ENCODE measurements at places on chromosomes 16 and 17.

DNA sequence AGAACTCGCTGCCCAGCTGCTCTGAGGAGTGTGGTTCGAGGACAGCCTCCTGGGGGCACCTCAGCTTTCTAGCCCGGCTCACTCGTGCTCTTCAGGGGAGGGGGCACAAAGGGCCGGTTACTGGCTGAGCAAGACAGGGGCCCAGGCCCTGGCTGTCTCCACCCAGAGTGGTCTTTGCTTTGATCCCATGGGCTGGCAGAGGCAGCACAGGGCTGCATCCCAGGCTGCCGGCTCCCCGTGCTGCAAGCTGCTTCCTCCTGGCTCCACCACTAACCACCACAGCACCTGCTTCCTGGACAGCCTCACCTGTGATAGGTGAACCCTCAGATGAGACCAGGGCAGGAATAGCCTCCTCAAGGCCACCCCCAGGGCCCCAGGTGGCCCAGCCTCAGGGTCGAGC, 6.8 kb downstream of the SPPL2C start:
- no peak for DNase-seq

GRCh38 chr16:86751076-86752030, 173.0 kb downstream of the FOXL1 start:
- DNase-seq, result no peak

- no peak for DNase-seq
These were observed 29.8 kb downstream of the PITPNM3 start for GRCh38 chr17:6526362-6527152.

GRCh38 chr16:17346621-17347569, 123.9 kb downstream of the XYLT1 start:
- DNase-seq, result peak; percentile 48

GRCh38 chr16:66206363-66206762, 160.1 kb upstream of the CDH5 start:
- DNase-seq, result no peak

GRCh38 chr17:19787733-19788357, 39.7 kb upstream of the ALDH3A1 start:
- no peak for DNase-seq

DNA sequence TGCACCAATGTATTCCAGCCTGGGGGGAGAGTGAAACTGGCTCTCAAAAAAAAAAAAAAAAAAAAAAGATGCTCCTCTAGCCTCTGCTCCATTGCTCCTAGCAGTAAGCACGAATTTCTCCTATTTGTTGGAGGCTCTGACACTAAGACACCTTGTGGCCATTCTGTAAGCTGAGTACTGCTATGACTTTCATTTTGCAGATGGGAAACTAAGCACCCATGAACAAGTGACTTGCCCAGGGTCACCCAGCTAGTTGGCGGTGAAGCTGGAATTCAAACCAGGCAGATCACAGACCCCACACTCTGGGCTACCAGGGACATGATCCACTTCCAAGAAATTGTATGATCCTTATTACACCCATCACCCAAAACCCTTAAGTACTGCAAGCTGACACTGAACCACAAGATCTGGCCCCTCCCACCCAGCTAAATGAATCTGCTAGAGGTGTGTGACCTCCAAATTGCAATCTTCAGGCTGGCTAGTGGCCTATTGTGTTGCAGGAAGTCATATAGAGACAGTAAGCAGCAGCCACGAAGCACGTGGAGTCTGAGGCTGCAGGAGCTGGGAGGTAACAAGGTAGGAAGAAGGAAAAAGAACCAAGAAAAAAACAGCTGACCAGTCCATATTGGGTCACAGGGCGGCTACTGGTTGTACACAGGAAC, 209.4 kb downstream of the XYLT1 start:
- no peak for DNase-seq

GRCh38 chr17:81518785-81519283, 6.2 kb upstream of the ACTG1 start:
- DNase-seq, result no peak

GRCh38 chr17:11578998-11579397, 19.3 kb upstream of the DNAH9 start:
- no peak for DNase-seq

DNA sequence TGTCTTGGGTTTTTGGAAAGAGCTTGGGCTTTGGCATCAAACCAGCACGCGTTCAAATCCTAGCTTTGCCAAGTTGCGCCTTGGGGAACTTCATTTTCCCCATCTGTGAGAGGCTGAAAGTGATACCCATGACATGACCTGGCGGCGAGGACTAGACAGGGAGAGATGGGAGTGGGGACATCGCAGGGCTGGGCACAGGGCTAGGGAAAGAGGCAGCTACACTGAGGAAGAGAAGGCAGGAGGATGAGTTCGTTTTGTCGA, 202.9 kb downstream of the IRF8 start:
- no peak for DNase-seq

GRCh38 chr17:64202683-64203344, 60.2 kb downstream of the TEX2 start:
- DNase-seq, result no peak

All from GM12878 (cell line).